ENCODE measurements at places on chromosomes 1 and 21. TPM values are rescaled to one million over a fixed set of nuclear protein-coding genes. Genes with fewer than 3 reads are reported as not detected.

The RYR2 gene
- 0.08 TPM for total RNA-seq

The TEDDM1 gene
- not detected for total RNA-seq

The B3GALT2 gene
- total RNA-seq = 0.13 TPM

The BCL2L15 gene
- 0.74 TPM for total RNA-seq

The NCAM2 gene
- total RNA-seq = not detected

The SLC44A3 gene
- total RNA-seq = not detected

The SAMD13 gene
- 0.59 TPM for total RNA-seq

The OR10Z1 gene
- not detected for total RNA-seq

The PTGER3 gene
- not detected for total RNA-seq

The RNU1-3 gene
- 907 TPM for total RNA-seq

The PLD5 gene
- total RNA-seq = not detected

The ANGPTL3 gene
- total RNA-seq = not detected

The C1QB gene
- total RNA-seq = not detected

The LCE2A gene
- total RNA-seq = not detected

The DCDC2B gene
- total RNA-seq = not detected

The CPT2 gene
- 19.6 TPM for total RNA-seq

The PIGR gene
- total RNA-seq = 0.31 TPM

The MAP10 gene
- 1.7 TPM for total RNA-seq

The OR11L1 gene
- total RNA-seq = not detected

The APCS gene
- total RNA-seq = not detected

The OR2G2 gene
- total RNA-seq = not detected

The KLHL17 gene
- 37.2 TPM for total RNA-seq

The KCNQ4 gene
- 0.25 TPM for total RNA-seq

The MAEL gene
- not detected for total RNA-seq

The S1PR1 gene
- 84.0 TPM for total RNA-seq

The RGS18 gene
- 0.94 TPM for total RNA-seq

The EMC1 gene
- 60.6 TPM for total RNA-seq

The OR2T8 gene
- not detected for total RNA-seq

The ECM1 gene
- 1.3 TPM for total RNA-seq

The C1orf105 gene
- not detected for total RNA-seq

The AK5 gene
- 0.57 TPM for total RNA-seq

The PTTG1IP gene
- total RNA-seq = 42.3 TPM

The PPP1R8 gene
- 70.8 TPM for total RNA-seq

The NFASC gene
- total RNA-seq = 0.13 TPM

The RAP1GAP gene
- 0.42 TPM for total RNA-seq

The PLA2G4A gene
- total RNA-seq = 0.94 TPM

The AMIGO1 gene
- 3.2 TPM for total RNA-seq

The OR2L8 gene
- total RNA-seq = not detected

The NLRP3 gene
- total RNA-seq = 3.9 TPM

The KLHDC8A gene
- not detected for total RNA-seq

The TFAP2E gene
- 0.86 TPM for total RNA-seq

The LRRN2 gene
- 0.15 TPM for total RNA-seq

The CRYAA gene
- not detected for total RNA-seq
